ENCODE measurements at places on chromosomes 7 and 10. TPM values are rescaled to one million over a fixed set of nuclear protein-coding genes. Genes with fewer than 3 reads are reported as not detected.

DNA sequence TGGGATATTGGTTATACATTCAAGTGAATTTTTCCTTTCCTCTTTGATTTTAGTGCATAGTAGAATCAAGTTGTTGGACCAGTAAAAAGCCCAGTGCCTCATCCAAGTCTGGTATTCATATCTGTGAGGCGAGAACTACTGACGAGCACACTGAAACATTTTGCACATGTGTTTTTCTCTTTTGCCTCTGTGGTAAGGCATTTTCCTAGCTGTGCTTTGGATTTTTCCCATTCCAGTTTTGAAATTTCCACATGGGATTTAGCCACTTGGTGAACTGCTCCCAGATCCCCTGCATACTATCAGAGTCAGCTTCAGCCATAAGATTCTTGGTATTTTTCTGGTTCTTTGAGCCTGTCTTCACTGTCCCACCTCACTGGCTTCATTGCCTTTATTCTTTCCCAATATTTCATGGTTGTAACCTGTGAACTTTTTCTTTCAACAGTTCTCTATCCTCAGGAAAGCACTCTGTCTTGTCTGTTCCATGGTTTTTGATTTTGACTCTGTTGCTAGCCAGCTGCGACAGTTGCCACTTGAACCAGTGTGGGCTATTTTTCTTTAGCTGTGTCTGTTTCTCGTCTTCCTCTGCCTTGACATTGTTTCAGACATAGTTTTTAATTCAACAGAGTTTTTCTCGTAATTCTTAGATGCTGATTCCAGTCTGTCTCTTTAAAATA, 239.0 kb downstream of the REEP3 start:
- DNase-seq: no peak

Gene GRM8
- 1.4 TPM for total RNA-seq

DNA sequence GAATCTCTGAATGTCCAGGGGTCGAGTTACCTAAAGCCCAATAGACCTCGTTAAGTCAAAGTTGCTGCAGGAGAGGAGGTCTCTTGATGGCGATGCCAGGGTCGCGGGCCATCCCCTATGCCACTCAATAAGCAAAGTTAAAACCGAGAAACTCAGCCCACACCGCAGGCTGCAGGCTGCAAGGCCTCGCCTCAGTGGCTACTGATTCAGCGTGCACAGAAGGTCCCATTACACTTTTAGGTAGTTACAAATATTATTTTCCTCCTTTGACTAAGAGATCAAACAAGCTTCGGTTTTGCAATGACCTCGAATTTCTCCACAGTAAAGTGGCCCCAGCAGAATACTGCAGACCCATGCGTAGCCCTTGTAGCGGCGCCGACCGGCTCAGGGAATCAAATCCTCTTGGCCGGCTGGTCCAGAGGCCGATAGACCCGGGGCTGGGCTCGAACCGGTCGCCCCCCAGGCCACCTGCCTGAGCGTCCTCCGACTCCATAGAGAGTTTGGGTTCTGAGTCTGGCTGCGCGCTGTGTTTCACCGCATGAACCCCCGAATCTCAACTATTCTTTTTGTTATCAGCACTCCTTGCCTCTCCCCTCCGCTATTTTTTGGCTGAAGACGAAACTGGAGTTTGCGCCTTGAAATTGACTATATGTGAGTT, 2.3 kb downstream of the C1QL3 start:
- DNase-seq: no peak

- DNase-seq: peak; percentile 55
Measured at GRCh38 chr7:98629001-98629431, 11.9 kb downstream of the NPTX2 start.

- DNase-seq: peak; percentile 36
Measured at GRCh38 chr10:52779541-52780390, 7.2 kb upstream of the MBL2 start.

DNA sequence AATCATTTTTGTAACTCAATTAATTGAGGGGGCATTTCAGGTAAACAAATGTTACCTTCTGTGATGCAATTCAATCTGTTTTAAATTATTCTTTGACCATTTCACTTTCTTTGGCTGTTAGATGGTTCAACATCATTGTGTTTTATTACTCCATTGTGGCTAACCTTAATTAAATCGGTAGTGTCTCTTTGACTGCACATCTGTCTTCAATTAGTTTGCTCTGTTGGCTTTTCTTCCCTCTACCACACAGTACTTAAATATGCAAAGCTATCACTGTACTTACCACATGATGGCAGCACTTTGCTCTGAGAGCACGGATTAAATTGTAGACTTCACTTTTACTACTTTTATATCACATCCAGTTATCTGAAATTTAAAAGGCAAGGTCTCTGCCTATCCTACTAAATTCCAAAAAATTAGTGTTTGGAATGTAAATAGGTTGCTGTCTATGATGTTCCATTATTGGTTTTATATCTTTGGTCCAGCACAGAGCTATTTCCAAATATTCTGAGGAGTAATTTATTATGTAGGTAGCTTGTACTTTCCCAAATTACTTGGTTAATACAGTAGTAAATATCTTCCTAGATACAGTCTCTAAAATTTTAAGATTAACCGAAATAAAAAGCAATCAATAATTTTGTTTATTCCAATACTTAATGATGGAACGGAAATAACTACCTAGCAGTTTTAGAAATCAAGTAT, 352.0 kb downstream of the PCLO start:
- peak; percentile 59 for DNase-seq

All from Daoy (cell line).